ENCODE measurements at places on chromosomes 4 and X.

GRCh38 chr4:151540728-151541388 is 131.9 kb downstream of the FHIP1A start:
- no peak for DNase-seq

DNA sequence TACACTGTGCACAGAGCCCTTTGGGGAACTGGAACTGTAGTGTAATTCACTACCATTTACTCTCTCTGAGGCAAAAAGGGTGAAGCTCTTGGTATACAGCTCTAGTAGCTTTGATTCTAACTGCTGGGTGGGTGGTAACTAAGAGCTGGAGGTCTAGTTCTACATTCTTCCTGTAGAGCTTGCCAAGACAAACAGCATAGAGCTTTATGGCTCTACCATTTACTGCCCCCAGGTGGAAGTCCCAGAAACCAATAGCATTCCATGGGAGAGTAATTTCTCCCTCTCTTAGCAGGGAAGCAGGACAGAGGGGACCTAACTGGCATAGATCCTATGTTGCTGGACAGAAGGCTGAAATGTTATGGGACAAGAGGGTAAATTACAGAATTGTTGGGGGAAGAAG is 26.7 kb downstream of the HDAC8 start:
- DNase-seq, result no peak

DNA sequence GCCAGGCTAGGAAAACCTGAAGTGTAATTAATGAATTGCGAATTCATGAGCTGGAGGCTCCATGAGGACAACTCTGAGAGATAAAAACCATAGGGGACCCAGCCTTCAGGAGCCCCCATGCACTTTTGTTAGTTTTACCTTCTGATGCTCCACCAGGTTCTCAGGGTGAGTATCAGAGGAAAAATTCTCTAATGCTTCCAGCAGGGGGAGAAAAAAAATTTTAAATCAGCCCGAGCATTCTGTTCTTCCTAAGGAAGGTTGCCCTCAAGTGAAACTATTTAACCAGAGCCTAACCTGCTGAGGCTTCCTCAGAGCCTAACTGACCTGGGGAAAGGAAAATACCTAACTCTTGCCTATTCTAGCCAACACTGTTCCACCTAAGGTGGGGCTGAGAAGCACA is 552.6 kb downstream of the PPARGC1A start:
- DNase-seq, result no peak

DNA sequence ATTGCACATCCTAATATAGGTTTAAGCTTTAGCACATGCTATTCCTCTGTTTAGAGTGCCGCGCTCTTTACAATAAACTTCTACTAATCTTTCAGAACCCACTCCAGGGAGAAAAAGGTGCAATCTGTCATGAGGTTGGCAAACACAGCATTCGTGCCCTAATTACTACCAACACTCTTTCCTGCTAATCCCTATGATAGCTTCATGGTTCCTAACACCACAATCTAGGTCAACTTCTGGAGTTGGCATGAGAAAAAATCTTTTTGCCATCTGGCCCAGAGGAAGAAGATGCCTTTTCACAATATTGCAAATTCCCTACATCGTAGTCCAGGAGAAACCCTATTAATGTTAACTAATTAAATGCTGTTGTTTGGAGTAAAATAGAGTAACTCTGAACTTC is 39.6 kb downstream of the TMA16 start:
- no peak for DNase-seq

- DNase-seq, result no peak
Measured at GRCh38 chr4:127856813-127857447, 23.8 kb upstream of the PLK4 start.

GRCh38 chr4:100248476-100248875 is 58.2 kb upstream of the DDIT4L start:
- DNase-seq, result no peak

- no peak for DNase-seq
Measured at GRCh38 chr4:147247579-147247978, 233.3 kb upstream of the EDNRA start.

- no peak for DNase-seq
Measured at GRCh38 chrX:97367125-97367524, 483.4 kb downstream of the RPA4 start.

DNA sequence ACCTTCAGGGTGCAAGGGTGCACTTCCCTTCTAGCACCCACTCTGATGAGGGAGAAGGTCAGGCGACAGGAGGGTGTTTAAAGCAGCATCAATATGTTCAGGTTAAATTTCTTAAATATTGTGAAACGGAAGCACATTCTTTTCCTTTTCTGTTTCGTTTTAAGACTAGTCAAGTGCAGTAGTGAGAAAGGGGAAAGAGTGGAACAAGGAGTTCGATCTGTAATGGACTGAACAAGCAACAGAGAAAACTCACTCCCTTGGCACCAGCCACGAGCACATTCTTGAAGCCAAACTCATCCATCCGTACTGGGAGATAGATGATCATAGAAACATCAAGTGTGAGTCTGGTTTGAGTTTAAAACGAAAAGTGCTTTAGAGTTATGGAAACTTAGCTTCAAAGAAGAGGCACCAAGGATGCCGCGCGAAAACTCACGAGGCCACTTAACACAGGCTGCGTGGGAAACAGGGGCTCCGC is 815 bp downstream of the FAM53A start:
- DNase-seq, result no peak

Measured in esophagus muscularis mucosa (tissue), 4 donors.